ENCODE measurements at places on chromosomes 2 and 18. TPM values are rescaled to one million over a fixed set of nuclear protein-coding genes. Genes with fewer than 3 reads are reported as not detected.

RGPD4 gene
- 0.07 TPM for total RNA-seq

NR4A2 gene
- 4.5 TPM for total RNA-seq

GPR45 gene
- total RNA-seq = not detected

SEPTIN10 gene
- 58.3 TPM for total RNA-seq

EFHD1 gene
- total RNA-seq = 1.6 TPM

VWA3B gene
- total RNA-seq = 0.43 TPM

TMEM182 gene
- 4.6 TPM for total RNA-seq

M1AP gene
- not detected for total RNA-seq

CYTIP gene
- not detected for total RNA-seq

DSC3 gene
- total RNA-seq = 1.8 TPM

DOK6 gene
- not detected for total RNA-seq

TRABD2A gene
- 9.9 TPM for total RNA-seq

TEX44 gene
- not detected for total RNA-seq

FZD7 gene
- total RNA-seq = 6.9 TPM

NTSR2 gene
- not detected for total RNA-seq

PJVK gene
- total RNA-seq = 1.7 TPM

TMEM150A gene
- 10.5 TPM for total RNA-seq

HOXD10 gene
- 7.0 TPM for total RNA-seq

SATB2 gene
- total RNA-seq = 2.9 TPM

KIAA2012 gene
- total RNA-seq = not detected

CREG2 gene
- 9.7 TPM for total RNA-seq

RGPD3 gene
- 0.19 TPM for total RNA-seq

CD8B gene
- total RNA-seq = not detected

ZC3H8 gene
- total RNA-seq = 16.8 TPM

DES gene
- 0.17 TPM for total RNA-seq

ADCYAP1 gene
- total RNA-seq = not detected

CCDC85A gene
- total RNA-seq = 0.05 TPM

SCG2 gene
- total RNA-seq = 1.3 TPM

IL1R2 gene
- total RNA-seq = 0.73 TPM

CROCC2 gene
- not detected for total RNA-seq

EHD3 gene
- 10.4 TPM for total RNA-seq

NEU2 gene
- not detected for total RNA-seq

MGAT5 gene
- 16.0 TPM for total RNA-seq

ALS2 gene
- total RNA-seq = 11.6 TPM

SCYGR7 gene
- not detected for total RNA-seq

CHST9 gene
- total RNA-seq = not detected

TMX3 gene
- 20.9 TPM for total RNA-seq

MAP2 gene
- 0.44 TPM for total RNA-seq

CRYBA2 gene
- not detected for total RNA-seq

AGXT gene
- total RNA-seq = not detected

STON1 gene
- not detected for total RNA-seq

CABYR gene
- total RNA-seq = 11.3 TPM

PFN4 gene
- 1.2 TPM for total RNA-seq

C2orf76 gene
- 11.0 TPM for total RNA-seq

SERPINB5 gene
- 0.16 TPM for total RNA-seq

FTCDNL1 gene
- total RNA-seq = 2.3 TPM

IL37 gene
- not detected for total RNA-seq

MOCOS gene
- total RNA-seq = 2.7 TPM

DTNA gene
- total RNA-seq = 0.98 TPM

HNMT gene
- 0.68 TPM for total RNA-seq

SERPINB4 gene
- 0.17 TPM for total RNA-seq
